KG1 (cell line): ENCODE measurements at places on chromosomes 1 and 21.

DNA sequence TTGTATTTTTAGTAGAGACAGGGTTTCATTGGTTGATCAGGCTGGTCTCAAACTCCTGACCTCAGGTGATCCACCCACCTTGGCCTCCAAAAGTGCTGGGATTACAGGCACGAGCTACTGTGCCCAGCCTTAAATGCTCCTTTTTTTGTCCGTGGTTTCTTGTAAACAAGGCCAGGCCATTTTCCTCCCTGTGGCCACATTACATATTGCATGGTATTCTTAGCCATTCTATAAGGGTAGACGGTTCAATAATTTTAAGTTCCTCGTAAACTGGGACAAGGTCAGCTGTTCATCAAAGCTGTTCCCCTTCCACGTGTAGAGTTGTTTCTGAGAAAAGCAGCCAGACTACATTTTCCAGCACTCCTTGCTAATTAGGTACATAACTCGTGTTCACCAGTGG is 10.3 kb upstream of the LUZP1 start:
- peak; percentile 5 for DNase-seq

GRCh38 chr1:67570486-67571143 is 114.4 kb upstream of the GADD45A start:
- DNase-seq: no peak

- DNase-seq: no peak
These were observed 65.1 kb downstream of the COL18A1 start for GRCh38 chr21:45470087-45470515.

GRCh38 chr1:234309598-234310459 is 63.4 kb upstream of the COA6 start:
- DNase-seq: peak; percentile 27

DNA sequence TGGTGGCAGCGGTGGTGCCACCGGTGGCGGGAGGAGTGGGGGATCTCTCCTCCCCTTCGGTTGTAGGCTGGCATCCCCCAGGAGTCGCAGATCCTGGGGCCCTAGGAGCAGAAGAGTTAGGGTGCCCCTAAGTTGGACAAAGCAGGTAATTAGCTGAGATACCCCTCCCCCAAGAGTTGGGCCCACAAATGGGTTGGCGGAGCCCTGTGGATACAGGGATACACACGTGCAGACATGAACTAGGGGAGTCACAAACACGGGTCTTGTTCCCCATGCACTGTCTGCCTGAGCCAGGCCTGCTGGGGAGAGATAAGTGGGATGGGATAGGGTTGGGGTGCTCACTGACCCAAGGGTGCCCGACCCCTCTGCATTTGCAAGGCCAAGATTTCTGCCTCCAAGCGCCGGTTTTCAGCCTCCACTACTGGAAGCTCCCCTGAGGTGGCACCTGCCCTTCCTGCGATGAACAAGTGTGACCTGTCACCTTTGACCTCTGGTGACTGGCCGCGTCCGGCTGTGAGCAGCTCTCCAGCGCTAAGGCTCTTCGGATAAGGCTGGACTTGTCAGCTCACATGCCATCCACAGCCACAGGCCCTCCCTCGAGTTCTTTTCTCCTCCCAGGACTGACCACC is 1.8 kb downstream of the CCDC17 start:
- no peak for DNase-seq

GRCh38 chr1:219439376-219439775 is 173.5 kb downstream of the ZC3H11B start:
- DNase-seq: no peak

DNA sequence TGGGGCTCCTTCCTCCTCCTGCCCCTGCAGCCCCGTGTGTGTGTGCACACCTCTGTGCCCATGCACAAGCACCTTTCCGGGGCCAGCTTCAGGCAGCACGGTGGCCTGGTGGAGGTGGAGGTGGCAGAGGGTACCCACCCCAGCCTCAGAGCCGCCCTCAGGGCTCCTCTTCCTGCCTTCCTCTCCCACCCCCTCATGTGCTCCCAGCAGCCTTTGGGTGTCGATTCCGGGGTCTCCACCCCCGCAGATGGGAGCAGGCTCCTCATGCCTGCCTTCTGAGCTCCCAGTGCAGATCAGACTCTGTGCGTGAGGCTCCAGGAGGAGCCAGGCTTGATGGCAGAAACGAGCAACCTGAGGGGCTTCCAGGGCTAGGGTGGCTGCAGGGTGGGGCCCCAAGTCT is 29.2 kb upstream of the PLCH2 start:
- DNase-seq: no peak

DNA sequence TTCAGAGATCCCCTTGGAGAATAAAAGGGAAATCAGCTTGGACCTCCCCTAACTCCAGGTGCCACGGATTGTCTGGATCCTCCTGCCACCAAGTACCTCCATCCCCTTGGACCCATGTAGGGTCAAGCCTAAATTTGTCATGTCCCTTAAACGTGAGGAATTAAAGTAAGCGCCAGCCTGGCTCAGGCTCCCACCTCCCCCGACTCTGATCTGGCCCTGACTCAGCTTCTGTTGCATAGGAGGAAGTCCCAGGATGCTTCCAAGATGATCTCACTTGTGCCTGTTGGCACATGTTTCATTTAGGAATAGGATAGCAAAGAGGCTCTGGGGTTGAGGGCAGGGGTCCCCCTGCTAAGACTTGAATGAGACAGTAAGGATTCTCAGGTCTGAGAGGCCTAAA is 231.9 kb upstream of the JUN start:
- no peak for DNase-seq

GRCh38 chr1:202578565-202578964 is 131.7 kb downstream of the SYT2 start:
- no peak for DNase-seq
